ENCODE measurements at places on chromosomes 7 and 10. TPM values are rescaled to one million over a fixed set of nuclear protein-coding genes. Genes with fewer than 3 reads are reported as not detected.

- DNase-seq: no peak
Observed at GRCh38 chr10:27819781-27820531, 74.3 kb upstream of the MKX start.

DNA sequence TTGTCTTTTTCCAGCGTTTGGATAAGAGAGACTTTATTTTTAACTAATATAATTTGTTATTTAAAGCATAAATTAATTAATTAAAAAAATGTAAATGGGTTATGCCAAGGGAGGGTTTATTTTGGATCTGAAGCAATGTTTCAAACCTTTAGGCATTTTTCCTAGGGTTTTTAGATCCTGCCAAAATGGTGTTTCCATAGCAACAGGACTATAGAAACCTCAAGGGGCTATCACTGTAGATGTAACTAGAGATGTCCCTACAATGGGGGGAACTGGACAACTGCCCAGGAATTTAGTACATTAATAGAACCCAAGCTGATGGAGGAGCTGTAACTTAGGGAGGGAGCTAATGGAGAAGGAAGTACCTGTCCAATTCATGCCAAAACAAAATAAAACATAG is 57.3 kb downstream of the SLC39A12 start:
- DNase-seq: no peak

DNA sequence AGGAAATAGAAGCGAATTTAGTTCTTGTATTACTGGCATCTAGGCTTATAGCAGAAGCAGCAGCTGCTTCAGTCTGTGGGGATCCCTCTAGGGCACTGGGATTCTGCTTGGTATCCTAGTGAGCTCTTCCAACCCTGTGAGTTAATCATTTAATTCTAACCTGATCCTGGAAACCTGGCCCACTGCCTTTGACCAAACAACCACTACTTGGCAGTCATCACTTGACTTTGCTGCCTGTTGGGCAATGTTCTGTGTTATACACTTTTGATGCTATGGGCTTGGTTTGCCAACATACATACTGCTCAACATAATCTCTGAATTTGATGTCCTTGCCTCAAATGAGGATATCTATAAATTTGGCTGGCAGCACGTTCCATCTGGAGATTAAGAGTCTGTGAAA is 813.4 kb downstream of the ANKRD7 start:
- DNase-seq: no peak

DNA sequence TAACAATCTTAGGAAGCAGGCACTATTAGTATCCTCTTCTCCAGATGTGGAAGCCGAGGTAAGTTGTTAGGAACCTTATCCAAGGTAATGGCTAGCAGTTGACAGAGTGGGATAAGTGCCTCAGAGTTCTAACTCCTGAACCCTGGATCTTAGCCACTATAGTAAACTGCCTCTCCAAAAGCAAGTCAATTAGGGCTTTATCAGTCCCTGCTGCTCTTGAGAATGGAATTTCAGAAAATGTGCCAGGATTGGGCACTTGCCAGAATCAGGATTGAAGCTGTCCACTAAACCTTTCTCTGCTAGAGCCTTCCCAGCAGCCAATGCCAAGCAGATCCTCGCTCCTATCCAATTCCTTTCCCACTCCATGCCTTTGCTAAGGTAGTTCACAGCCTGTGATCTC is 777.5 kb upstream of the POM121L12 start:
- DNase-seq: no peak

- DNase-seq: no peak
Observed at GRCh38 chr10:110455446-110455845, 42.3 kb upstream of the DUSP5 start.

The CLEC2L gene
- total RNA-seq: 5.4 TPM

The NEUROD6 gene
- not detected for total RNA-seq

The CACNB2 gene
- total RNA-seq: not detected

The SPDYE9 gene
- not detected for total RNA-seq
